Amniotic stem cell (primary cell): ENCODE measurements at places on chromosomes 2 and 18.

DNA sequence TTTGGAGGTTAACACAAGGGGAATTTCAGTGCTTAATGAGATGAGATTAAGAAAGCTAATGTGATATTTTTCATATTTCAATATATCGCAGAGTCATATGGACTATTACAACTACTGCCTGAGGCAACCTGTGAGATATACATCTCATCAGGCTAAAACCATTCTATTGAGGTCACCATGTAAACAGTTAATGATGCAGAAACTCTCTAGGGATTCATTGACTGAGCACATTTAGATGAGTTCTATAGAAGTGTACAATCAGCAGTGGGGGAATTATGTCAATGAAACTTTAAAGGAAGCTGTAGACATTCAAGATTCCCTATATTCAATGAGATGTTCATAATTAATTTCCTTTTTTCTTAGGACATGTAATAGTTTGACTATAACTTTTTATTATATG is 687.4 kb upstream of the SYT4 start:
- no peak for DNase-seq

DNA sequence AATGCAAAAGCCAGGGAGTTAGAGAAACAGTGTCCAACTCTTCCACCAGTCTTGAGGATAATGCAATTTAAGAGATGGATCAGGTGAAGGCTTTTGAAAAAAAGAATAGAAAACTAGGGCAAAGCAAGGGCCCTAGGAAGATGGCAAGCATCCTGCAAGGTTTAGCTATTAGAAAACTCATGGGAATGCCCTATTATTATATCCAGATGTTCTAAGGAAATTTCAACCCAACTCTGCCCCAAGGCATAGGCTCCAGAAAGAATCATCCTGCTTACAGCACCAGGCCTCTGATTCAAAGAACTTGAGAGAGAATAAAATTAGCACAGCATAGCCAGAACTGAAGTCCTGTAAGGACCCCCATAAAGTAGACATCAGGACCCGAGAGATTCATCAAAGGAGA is 68.1 kb downstream of the EN1 start:
- no peak for DNase-seq

DNA sequence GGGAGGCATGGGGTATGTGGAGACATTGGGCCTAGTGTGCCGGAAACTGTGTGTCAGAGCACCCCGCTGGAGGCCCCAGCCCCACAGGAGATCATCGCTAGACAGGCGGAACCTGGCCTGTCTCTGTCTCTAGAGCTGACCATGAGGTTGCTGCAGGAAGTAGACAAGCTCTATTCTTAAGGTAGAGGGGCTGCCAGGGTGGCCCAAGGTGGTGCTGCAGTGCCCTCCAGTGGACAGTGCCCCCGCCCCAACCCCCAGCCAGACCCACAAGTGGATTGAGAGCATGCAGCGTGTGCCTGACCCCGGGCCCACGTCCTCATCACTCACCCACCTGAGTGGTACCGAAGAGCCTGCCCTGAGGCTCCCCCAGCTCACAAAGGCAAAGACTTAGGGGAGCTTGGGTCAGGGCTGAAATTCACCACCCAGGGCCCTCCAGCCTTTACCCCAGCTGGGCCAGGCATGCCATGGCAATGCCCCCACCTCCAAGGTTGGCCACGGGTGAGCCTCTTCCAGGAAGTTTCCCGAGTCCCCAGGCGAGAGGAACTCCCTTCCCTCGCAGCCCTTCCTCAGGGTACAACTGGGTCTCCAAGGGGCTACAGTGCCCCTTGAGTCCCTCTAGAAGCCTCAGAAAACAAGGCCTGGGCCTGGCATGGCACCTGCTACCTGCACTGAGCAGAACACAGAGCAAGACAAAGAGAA is 155.0 kb downstream of the TTC32 start:
- DNase-seq = no peak

GRCh38 chr2:150552041-150552820 is 64.8 kb upstream of the RND3 start:
- no peak for DNase-seq

GRCh38 chr2:209938906-209939305 is 63.5 kb upstream of the RPE start:
- no peak for DNase-seq

DNA sequence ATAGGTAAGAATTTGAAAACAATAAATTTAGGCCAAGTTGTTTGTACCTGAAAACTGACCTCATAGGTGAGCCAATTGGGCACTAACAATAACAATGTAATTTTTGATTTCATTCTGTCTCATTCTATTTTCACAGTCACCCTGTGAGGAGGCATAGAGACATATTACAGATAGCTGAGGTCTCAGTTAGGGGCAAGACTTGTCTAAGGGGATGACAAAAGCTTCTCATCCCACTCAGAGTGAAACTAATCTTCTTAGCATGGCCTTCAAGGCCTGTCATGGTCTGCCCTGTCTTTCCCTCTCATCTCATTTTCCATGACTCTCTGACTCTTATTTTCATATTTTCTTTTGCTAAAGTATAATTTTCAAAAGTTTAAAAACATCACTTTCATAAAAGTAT is 562.0 kb upstream of the TNP1 start:
- DNase-seq = no peak

DNA sequence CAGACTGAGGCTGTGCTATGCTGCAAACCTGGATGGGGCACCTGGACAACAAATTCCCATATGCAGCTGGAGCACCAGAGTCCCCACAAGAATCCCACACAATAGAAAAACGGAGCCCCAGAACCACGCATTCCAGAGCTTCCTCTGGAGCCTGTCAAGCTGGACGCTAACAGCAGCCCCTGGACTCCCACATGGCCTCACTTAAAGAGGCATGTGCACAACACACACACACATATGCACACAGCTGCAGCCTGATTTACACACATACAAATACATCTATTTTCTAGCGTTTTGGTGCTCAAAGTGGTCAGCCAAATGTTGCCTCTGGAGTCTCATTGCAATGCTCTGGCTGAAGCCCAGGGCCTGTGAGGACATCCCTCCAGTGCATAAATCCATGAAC is 632.7 kb upstream of the ID2 start:
- DNase-seq = no peak

- no peak for DNase-seq
These were observed 65.8 kb upstream of the TLK1 start for GRCh38 chr2:171226461-171226860.

DNA sequence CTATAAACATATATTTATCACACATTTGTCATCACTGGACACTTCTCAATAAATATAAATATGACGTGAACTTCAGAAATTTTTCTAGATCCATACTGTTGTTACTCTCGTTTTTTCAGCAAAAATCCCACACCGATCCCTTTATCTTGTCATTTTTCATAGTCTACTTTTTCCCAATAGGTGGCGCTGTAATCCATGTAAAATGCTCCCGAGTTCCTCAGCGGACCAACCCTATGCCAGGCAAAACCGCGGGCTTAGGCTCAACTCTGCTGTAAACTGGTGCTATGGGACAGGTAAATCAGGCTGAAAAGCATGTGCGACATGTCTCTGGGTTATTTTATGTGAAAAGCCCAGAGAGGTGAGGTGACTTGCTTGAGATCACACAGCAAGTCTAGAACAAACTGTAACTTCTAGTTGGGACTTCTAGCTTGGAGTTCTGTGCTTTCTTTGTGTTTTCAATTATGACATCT is 104.0 kb downstream of the COBLL1 start:
- peak; percentile 45 for DNase-seq

DNA sequence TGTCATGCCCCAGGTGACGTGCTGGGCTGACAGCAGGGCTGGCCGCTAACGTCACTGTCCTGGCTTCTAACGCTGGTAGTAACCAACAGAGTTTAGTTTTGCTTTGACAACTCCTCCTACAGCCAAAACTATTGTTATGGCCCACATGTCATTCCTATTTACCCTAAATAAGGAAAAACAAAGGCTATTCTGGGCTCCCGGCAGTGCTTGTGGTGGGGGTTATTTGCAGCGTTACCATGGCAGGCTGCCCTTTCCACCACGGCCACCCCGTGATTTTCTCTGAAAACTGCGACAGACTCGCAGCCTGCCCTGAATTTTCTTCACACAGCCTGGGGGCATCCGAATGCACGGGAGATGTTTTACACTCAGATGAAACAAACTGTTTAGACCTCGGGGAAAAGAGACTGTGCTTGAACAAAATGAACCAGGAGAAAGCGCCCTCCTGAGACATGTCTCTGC is 115.2 kb downstream of the FAM210A start:
- DNase-seq = no peak

DNA sequence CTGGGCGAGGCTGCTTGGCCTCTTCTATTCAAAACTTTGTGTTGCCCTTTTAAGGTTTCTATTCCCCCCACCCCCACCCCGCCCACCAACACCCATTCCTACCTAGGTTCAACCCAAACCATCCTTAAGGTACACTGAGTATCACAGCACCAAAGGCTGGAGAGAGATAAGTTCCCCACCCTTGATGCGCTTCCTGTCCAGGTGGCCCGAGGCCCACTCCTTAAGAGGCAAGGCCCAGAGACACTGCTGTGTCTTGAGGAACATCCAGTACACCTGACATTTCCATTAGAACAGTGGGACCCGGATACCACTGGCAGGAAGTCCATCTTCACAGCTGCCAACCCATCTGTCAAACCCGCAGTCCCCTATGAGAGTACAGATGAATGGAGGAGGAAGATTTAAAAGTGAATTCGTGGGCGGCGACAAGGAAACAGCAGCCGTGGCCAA is 277 bp upstream of the INPP1 start:
- DNase-seq = no peak

- DNase-seq = no peak
These were observed 39.3 kb downstream of the VSNL1 start for GRCh38 chr2:17579605-17580318.

DNA sequence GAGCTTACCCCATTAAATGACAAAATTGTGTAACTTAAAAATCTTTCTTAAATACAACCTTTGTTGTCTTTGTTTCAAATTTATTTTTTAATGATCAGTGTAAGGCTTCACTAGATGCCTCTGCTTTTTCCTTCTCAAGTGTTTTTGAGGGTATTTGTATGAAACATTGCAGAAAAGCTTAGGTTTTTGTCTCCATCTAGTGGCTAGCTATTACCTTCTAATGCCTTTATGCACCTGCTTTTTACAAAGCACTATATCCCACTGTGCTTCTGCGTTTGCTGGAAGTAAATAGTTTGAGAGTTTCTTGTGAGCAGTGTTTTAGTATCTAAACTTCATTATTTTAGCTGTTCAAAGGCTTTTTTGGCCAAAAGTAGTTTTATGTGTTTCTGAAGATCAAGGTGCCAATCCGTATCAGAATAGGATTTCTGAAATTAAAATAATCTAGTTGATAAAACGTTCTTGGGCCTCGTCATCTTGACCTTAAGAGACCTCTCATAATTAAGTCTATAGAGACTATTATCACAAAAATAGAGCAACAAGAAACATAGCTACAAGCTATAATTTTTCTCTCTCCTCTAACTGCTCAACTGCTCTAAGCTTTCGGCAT is 47.0 kb downstream of the IWS1 start:
- DNase-seq = peak; percentile 35

GRCh38 chr2:128438586-128438985 is 119.9 kb upstream of the HS6ST1 start:
- DNase-seq = no peak

- DNase-seq = no peak
These were observed 52.3 kb downstream of the KCNS3 start for GRCh38 chr2:17930773-17931172.
